CD4-positive, alpha-beta T cell treated with Interleukin-10 for 1 hour (primary cell): ENCODE measurements at places on chromosomes 1 and 21.

- no peak for DNase-seq
These were observed 21.5 kb downstream of the DHCR24 start for GRCh38 chr1:54865238-54866073.

GRCh38 chr1:47491341-47491753 is 53.5 kb downstream of the FOXD2 start:
- DNase-seq = no peak

- no peak for DNase-seq
These were observed 13.8 kb upstream of the LDLRAP1 start for GRCh38 chr1:25529518-25530185.

DNA sequence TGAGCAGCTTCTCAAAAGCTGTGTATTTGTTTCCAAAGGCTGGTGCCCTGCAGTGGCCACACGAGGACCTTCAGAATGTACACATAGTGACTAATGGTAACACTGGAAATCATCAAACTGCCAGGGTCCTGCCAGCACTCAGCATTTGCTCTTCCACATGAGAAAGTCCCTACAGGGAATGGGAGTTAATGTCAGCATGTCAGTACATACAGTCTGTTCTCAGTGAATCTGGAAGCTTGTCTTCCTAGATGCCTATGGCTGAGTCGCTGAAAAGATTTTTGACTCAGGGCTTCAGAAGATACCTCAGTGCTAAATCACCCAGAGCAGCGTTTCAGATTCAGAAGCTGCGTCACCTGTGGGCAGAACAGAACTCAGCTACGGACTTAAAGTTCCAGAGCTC is 108.2 kb downstream of the CDC7 start:
- DNase-seq = no peak

GRCh38 chr1:24206516-24207394 is 19.7 kb upstream of the IFNLR1 start:
- no peak for DNase-seq

DNA sequence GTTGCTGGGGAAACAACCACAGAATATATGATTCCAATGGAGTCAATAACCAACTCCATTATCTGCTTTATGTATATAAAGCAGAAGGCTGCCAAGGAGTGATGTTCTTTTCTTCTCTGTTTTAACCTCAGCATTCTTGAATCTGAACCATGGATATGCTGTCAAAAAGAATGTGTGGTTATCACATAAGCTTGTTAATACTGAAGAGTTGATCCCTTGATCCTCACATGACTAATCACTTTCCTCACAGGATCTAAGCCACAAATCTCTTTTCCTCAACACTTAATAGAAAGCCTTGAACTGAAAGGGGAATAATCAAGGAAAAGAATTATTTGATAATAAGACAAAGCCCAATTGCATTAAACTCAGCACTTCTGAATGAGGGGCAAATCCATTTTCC is 271.3 kb upstream of the KIAA0040 start:
- DNase-seq = no peak

DNA sequence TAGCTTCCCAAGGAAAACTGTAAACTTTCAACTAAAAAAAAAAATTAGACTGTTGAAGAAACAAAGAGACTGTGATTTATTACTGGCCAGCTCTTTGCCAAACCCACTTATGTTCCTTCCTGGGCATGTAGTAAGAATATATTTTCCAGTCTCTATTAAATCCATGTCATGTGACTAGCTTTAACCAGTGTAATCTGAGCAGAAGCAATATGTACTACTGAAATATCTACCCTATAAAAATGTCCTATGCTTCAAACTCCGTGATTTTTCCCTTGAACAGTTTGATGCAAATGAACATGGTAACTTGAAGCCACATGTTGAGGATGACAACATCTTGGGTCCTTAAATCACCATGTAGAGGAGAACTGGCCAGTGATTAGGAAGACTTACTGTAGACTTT is 144.5 kb downstream of the NTMT2 start:
- no peak for DNase-seq

DNA sequence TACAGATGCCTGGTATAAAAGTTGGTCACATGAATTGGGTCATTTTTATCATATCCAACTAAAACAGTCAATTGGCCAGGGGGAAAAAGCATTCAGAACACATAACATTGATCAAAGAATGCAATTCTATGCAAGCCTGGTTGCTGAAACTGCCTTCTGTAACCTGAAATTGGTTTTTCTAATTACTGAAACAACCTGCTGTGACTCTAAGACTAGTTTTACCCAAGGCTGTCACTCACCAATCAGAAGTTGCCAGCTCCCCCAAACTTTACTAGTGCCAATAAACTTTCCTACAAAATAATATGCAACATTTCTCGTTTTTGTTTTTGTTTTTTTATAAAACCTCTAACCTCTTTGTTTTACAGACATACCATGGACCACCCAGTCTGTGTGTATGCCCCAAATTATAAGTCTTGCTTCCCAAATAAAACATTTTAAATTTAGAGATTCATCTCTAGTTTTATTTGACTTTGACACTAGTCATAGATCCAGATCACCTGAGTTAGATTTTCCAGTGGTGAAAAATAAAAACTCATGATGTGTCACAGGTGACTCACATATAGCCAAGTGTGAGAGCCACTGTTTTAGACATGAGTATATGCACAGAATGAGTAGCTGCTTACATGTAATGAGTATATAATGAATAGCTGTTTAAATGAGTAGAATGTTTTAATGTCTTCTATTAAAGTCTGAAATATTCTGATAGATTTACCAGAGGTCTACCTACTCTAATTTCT is 64.2 kb upstream of the CR2 start:
- DNase-seq = no peak

- DNase-seq = no peak
These were observed 433 bp downstream of the TIMM17A start for GRCh38 chr1:201955729-201956143.

DNA sequence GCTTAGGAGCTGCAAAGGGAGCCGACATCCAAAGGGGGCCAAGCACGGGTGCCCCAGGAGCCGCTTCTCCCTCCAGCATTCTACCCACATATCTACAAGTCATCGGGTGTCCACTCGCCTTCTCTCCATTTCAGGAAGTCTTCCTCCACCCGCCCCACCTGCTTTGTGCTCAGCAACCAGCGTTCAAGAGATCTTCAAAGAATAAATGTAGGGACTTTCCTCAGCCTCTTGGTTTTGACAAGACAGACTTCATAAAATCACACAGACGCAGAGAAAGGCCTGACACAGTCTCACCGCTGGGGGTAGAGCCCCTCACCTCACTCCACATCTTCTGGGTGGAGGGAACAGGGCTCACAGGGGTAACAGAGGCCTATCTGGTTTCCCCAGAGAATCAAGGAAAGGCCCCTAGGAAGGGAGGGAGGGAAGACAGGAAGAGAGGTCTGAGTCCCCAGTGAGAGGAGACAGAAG is 49.5 kb downstream of the SSBP3 start:
- peak; percentile 49 for DNase-seq

GRCh38 chr1:67615886-67616285 is 69.1 kb upstream of the GADD45A start:
- no peak for DNase-seq

DNA sequence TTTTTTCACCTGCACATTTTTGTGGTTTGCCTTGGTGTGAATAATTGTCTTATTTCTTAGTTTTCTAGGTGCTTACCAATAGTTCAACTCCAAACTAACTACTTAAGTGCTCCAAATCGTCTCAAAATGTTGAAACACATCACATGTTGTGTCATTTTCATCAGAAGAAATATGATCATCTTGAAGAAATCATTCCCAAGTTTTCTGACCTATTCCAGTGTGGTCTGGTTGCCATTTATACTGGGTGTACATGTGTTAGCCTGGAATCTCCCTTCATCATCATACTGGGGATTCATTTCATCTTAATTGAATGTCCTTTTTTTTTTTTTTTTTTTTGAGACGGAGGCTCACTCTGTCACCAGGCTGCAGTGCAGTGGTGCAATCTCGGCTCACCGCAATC is 67.0 kb downstream of the EIF2B3 start:
- no peak for DNase-seq

DNA sequence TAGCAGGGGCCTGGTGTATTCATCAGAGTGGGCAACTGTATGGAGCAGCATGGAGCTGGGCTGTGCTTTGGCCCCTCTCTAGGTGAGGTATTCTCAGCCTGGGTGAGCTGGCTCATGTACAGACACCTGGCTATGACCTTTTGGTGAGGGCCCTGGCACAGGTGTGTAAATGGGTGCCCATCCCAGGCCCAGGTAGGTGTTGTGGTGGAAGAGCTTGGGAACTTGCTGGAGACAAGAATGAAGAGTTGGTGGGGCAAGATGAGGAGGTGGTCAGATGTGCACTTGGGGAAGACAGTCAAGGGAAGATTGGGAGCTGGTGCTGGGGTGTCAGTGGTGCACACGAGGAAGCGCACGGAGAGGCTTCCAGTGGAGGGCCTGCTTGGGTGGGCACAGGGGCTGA is 95.5 kb downstream of the TRIM11 start:
- DNase-seq = no peak

GRCh38 chr1:52098139-52098871 is 42.2 kb downstream of the BTF3L4 start:
- no peak for DNase-seq

- DNase-seq = no peak
These were observed 79.5 kb downstream of the EVI5 start for GRCh38 chr1:92705446-92705845.

DNA sequence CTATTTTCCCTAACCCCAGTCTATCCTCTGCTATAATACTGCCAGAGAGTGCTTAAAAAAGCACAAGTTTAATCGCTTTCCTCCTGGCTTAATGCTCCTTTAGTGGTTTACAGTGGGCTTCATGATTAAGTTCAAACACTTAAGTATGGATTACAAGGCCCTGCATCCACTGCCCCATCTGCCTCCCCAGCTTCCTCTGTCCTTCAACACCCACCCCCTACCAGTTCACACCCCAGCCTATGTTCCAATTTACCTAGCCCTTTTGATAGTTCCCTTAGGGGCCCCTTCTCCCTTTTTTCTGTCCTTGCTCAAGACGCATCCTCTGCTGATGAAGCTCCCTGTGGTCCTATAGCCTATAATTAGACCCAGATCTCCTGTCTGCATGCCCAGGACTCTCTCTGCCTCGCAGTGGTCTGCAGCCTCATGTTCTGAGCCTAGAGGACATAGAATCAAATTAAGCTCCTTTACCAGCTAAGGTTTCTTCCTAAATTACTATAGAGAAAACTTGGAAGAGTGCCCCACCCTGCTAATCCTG is 212.5 kb downstream of the FGGY start:
- no peak for DNase-seq

- no peak for DNase-seq
These were observed 248.4 kb downstream of the RHOU start for GRCh38 chr1:228983661-228984060.

- DNase-seq = no peak
These were observed 4.4 kb upstream of the FNDC5 start for GRCh38 chr1:32874860-32875752.

DNA sequence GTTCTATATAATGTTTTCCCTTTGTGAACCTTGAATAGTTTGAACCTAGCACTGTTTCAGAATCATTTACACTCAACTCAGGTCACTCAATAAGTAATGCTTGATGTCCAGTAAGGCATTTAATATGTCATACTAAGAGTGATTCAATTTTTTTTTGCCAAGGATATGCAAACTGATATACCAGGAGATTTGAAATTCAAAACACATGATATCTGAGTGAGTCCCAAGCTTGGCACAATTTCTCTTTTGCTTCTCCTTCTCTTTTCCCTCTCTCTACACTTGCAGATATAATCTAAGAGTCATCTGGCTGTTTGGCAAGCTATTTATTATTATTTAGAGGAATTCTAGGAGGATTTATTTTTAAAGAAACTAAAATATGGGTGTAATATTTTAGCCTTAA is 61.6 kb upstream of the SPAG17 start:
- no peak for DNase-seq

- no peak for DNase-seq
These were observed 54.3 kb upstream of the KCNJ6 start for GRCh38 chr21:37970548-37970947.

GRCh38 chr1:61056573-61057439 is 25.6 kb upstream of the NFIA start:
- DNase-seq = peak; percentile 46

DNA sequence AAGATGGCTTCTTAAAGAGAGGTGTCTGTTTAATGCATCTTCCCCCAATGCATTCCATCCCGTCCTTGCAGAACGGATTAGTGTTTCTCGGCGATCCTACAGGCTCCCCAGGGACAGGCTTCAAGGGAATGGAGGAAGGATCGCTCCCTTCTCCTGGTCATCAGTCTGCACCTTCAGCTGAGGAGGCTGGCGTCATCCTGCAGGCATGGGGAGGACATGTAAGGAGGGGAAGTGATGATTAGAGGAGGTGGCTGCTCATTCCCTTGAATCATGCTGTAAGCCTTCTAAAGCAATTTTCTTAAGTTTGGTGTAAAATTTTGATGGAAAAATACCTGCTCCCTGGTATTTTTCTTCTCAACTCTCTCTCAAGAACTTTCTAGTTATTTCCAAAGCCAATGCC is 603.6 kb downstream of the NPHP4 start:
- no peak for DNase-seq

DNA sequence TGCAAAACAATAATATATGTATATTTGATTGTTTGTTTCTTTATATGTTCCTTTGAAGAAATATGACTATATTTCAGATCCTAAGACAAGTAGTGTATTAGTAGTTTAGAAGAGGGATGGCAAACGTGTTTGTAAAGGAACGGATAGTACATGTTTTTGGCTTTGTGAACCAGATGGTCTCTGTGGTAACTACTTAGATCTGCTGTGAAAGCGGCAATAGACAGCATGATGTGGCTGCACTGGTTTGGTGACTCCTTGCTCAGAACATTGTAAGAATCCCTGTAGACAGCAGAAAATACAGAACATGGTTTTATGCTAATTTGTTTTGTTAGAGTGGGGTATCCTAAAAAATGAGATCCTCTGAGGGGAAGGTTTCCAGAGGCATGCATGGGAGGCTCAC is 3.1 kb downstream of the ACADM start:
- DNase-seq = no peak

DNA sequence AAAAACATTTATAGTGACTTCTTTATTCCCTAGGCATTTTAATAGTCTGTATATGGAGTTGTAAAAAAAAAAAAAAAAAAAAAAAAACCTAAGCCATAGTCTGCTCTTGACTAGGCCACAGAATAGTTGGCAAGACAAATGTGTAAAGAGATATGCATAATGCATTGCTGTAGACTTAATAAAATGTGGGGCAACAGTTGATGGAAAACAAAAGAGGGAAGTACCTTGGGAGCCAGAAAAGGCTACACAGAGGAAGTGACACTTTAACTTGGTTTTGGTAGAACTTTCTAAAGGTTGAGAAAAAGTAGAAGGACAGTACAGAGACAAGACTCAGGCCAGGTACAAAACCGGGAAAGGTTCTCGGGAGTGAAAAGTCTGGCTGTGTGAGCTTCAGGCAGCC is 802.9 kb upstream of the ADAMTS5 start:
- no peak for DNase-seq

DNA sequence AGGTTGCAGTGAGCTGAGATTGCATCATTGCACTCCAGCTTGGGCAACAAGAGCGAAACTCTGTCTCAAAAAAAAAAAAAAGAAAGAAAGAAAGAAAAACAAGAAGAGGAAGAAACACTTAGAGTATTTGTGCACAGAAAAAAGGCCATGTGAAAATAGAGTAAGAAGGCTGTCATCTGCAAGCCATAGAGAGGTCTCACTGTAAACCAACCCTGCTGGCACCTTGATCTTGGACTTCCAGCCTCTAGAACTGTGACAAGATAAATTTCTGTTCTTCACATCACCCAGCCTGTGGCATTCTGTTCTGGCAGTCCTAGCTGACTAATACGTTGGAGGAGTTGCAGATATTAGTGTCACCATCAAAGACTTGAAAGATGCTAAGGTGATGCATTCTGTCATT is 12.1 kb upstream of the ZDHHC18 start:
- no peak for DNase-seq

- DNase-seq = no peak
These were observed 3.9 kb downstream of the OVAAL start for GRCh38 chr1:180562640-180563025.
